Left ventricle myocardium inferior (tissue), 1 donor: ENCODE measurements at places on chromosomes 16 and 17. TPM values are rescaled to one million over a fixed set of nuclear protein-coding genes. Genes with fewer than 3 reads are reported as not detected.

ZNF597 gene
- 1.7 TPM for total RNA-seq

KCNAB3 gene
- 0.30 TPM for total RNA-seq

SMG6 gene
- 22.1 TPM for total RNA-seq

GRCh38 chr17:15972497-15972951, 27.0 kb downstream of the ZSWIM7 start:
- no peak for DNase-seq

GRCh38 chr16:9039210-9039609, 52.2 kb upstream of the HAPSTR1 start:
- no peak for DNase-seq

DNA sequence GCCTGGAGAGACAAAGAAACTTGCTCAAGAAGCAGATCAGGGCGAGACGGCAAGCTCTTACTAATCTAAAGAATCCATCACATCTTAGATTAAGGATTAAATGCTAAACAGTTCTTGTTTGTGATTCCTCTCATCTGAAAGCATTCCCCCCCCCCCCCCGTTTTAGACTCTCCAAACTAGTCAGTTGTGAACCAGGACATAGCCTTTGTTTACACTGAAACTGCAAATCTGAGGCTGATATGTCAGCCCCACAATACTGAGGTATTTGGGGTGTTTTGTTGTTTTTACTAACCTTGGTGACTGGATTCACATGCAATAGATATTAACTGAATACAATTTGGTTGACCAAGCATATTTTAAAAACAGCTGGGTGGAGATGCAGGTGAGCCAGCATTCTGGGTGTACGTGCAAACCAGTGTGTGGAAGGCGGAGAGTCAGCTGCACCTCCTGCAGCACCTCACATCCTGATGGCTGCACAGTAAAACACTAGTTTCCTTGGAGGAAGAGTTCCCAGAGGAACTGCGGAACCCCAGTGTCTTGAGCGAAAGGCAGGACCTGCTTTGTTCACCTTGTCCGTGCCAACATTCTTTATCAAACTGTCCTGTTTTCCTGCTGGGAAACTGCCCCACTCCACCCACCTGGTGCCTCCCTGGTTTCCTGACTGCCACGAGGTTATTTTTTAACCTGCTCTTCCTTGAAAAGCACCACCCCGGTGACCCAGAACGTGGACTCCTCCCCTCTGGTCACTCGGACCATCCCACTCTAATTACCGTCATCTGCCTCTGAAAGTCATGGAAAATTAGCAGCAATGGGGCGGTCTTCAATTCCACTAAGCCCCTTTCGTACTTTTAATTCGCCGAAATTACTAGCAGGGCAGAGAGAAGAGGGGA, 1.2 kb upstream of the YPEL2 start:
- peak; percentile 42 for DNase-seq

DNA sequence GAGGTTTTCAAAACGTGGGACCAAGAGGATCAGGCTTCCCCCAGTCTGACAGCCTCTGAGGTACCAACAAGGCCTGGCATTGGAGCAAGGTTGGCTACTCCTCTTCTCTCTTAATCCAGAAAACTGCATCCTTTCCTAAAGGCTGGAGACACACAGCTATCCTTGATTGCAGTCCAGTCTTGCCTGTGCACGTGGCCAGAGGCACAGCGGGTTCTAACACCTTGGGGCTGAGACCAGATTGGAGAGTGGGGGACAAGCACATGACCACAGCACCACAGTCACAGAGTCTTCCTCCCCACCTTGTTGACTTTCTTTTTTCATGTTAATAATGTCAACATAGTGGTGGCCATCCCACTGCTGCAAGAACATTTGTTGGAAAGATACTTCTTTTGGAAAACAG, 46.9 kb downstream of the GNAO1 start:
- no peak for DNase-seq

- DNase-seq: no peak
Observed at GRCh38 chr16:4316108-4316863, 419 bp downstream of the GLIS2 start.

- peak; percentile 67 for DNase-seq
Observed at GRCh38 chr17:82236142-82236971, 7.5 kb downstream of the SLC16A3 start.

DNA sequence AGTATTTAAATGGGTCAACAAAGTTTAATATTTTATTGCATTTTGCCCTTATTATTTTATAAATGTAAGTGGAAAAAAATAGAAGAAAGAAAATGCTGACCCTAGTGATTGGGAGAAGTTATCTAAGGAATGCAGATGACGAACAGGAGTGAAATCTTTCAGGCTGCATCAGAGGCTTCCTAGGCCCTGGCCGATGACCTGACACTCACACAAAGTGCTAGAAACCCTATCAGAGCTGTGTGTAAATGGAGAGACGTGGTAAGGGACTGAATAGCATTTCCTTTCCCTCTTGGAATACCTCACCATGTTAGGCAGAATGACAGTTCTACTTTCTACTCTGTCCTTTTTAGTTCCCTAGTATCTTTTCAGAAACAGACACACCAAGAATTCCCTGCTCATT, 44.9 kb upstream of the CNEP1R1 start:
- DNase-seq: no peak

GRCh38 chr17:58265902-58266875, 14.5 kb downstream of the MPO start:
- DNase-seq: no peak

- no peak for DNase-seq
Observed at GRCh38 chr17:54111576-54111975, 288.8 kb downstream of the KIF2B start.

- no peak for DNase-seq
Observed at GRCh38 chr17:65154770-65155589, 17.8 kb downstream of the RGS9 start.

DNA sequence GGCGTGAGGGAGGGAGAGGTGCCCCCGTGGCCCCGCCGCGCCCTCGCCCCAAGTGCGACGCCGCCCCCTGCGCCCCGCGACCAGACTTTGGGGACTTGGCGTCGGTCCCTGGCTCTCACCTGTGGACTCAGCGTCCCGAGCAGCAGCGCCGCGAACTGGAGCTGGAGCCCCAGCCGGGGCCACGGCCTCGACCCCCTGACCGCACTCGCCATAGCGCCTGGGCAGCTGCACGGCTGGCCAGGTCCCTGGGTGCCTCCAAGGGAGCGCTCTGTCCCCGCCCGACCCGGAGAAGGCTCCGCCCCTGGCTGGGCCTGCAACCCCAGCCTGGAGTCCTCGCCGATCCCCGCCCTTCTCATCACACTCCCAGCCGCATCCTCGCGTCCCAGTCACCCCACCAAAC, at the start of gene ERN2:
ERN2 (minus strand) TSS at position 247 of the 400 bp plus-strand sequence; CDS start at position 212, 35 bp downstream.
- DNase-seq: no peak
